ENCODE measurements at places on chromosomes 7 and 10.

DNA sequence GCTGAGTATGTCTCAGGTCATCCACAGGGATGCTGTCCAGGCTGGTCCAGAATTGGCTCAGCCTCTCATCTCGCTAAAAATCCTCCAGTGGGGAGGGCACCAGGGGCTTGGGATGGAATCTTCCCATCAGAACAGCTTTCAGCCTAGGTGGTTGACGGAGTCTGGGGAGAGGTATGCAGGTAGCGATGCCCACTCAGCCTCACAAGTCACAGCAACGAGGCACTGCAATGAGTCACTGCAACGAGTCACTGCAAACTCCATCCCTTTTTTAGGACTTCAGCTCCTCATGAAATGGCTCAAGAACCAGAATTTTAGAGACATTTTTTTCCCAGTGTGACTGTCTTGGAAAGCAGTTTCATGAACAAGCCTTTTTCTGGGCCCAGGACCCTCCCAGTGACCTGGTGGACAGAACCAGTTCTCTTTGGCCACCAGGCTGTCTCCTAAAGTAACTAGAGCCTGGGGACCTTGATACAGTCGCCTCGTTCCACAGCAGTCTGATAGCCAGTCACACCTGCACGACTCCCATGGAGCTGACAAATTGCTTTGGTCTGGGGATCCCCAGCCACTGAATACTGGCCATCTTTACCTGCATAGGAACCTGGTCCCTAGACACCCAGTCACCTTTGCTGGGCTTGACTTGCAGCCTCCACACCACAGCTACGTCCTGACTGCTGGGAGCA lies 41.3 kb upstream of the PPP2R2D start:
- DNase-seq: no peak

- DNase-seq: no peak
Observed at GRCh38 chr10:60224066-60224705, 165.5 kb downstream of the ANK3 start.

- DNase-seq: no peak
Observed at GRCh38 chr10:71975087-71975870, 11.1 kb downstream of the CHST3 start.

DNA sequence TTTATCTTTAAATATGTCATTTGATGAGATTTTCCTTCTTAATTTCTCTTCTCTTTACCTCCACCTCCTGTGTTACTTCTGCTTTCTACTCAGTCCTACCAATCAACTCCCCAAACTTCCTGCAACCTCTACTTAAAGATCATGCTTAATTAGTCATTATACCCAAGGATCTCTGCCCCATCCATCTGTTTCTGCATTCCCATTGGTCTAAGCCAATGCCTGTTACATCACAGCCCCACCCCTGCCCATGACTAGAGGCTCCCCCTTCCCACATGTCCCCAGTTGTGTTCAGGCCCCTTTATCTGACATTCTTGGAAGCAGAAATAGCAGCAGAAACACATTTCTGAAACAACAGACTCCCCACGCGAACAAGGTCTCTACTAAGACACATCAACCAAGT lies 319.1 kb upstream of the NFE2L3 start:
- DNase-seq: no peak

- DNase-seq: no peak
Observed at GRCh38 chr7:40969641-40970040, 733.2 kb downstream of the INHBA start.

GRCh38 chr10:34593374-34593890 lies 221.7 kb downstream of the PARD3 start:
- no peak for DNase-seq

- no peak for DNase-seq
Observed at GRCh38 chr7:55778631-55779030, 83.9 kb downstream of the SEPTIN14 start.
